ENCODE measurements at places on chromosomes 7 and 10.

DNA sequence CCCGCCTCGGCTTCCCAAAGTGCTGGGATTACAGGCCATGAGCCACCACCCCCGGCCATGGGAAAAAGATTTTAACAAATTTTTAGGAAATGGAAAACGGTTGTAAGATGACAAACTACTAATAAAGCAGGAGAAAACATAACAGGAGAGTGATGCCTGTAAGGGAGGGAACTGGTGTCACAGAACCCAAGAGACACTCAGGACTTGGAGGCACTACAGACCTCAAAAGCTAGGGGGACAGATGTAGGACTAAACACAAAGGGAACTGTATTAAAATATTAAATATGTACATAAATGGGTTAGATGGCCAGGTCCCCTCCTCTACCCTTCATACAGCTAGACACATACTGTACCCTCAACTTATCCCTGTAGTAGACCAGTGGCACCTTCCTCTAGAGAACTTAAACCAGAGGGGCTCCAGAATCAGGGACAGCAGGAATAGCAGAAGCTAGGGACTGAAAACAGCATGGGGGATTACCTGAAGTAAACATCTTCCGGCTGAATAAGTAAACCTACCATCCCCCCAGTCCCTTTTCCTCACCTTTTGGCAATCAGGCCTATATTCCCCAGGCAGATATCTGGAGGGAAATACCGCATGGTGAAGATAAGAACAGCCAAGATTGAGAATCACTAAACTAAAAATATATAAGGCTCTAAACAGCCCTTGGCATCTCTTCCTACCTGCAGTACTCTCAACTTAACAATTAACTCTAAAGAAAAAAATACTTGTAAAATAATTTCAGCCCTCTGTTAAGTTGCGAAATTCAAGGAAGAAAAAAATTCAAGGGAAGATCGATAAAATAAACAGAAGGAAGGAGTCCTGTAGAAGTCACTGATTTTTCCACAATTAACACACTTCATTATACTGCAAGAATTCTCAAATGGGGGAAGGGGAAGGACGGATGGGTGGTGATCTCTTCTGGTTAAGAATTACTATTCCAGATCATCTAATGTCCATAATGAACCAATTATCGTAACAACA, 15.5 kb downstream of the TM9SF3 start:
- no peak for DNase-seq

DNA sequence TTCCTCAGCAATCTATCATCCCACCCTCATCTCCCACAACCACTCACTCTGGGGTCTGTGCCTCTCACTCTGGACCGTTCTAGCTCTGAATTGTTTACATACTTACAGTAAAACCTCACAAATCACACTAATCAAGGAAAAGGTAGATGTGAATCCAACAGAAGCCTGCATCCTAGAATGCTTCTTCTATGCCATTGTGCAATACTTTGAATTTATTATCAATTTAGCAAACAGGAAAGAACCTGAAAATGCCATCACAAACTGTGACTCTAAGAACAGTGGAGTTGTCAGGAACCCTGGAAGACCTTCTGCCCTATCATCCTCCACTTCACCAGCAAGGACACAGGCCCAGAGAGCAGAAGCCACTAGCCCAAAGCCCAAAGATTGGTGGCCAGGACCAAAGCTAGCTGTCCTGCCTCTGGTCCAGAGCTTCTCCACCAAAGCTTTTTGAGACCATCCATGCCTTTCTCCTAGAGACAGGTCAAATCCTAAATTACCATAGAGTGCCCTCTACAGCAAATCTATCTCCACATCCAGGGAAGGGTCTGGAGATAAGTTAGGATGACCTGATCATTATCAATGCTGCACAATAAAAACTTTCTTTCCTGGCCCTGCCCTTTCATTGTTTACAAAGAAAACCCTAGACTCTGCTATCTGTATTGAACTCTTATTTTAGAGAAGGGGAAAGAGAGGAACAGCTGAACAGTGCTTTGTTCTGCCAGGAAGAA, 2.4 kb downstream of the SORBS1 start:
- no peak for DNase-seq

DNA sequence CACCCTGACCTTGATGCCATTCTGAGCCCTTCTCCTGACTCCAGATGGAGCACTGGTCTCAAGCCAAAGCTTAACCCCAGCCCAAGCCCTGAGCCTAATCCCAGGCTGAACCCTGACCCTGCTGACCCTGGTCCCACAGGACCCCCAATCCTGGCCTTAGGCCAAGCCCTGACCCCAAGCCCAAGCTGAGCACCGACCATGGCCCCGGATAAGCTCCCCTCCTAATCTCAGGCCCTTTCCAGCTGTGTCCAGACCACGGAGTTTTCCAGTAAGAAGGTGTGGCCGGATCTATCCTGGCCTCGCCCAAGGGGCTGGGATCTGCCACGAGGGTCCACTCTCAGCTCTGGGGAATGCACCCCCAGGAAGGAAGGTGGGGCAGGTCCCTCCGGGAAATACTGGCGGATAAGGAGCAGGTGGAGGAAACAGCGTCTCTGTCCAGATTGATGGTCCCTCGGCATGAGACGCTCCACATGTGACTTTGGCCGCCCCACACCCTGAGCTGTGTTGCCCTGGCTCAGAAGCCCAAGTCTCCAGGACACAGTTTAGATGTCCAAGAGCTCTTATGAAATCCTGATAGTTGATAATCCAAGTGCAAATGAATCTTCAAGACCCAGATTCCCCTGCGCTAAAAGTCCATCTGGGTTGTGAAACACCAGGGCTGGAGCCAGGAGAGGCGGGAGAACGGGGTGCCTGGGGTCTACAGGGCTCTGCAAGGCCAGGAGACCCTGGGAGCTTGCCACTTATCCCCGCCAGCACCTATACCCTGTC, 10.4 kb downstream of the ELN start:
- no peak for DNase-seq

- no peak for DNase-seq
Observed at GRCh38 chr10:73897693-73898092, 13.2 kb upstream of the PLAU start.

DNA sequence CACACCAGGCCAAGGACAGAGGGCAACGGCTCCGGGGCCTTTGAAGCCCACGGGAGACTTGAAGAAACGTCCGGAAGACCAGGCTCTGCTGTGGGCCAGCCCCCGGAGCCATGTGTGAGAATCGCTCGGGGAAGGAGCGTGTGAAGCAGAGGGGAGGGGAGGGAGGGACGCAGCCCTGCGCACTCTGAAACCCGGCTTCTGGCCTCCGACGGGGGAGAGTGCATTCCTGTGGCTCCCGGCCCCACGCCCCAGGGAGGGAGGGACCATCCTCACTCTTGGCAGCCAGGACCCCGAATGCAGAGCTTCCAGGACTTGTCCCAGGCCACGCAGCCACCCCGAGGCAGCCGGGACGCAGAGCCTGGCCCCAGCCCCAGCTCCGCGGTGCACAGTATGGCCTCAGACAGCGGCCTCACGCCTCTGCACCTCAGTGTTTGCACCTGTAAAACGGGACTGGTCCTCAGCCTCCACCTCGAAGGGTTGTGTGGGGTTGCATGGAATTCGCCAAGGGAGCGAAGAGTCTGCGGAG, 67.4 kb downstream of the PDGFA start:
- no peak for DNase-seq

GRCh38 chr7:79337717-79338116, 115.8 kb downstream of the MAGI2 start:
- no peak for DNase-seq

- DNase-seq = no peak
Observed at GRCh38 chr7:28564755-28565374, 152.5 kb downstream of the CREB5 start.

- DNase-seq = no peak
Observed at GRCh38 chr10:38159004-38159403, 64.9 kb downstream of the ZNF37A start.

- no peak for DNase-seq
Observed at GRCh38 chr7:120278773-120279172, 5.8 kb downstream of the KCND2 start.

GRCh38 chr10:100631192-100631591, 95.4 kb downstream of the HIF1AN start:
- no peak for DNase-seq

DNA sequence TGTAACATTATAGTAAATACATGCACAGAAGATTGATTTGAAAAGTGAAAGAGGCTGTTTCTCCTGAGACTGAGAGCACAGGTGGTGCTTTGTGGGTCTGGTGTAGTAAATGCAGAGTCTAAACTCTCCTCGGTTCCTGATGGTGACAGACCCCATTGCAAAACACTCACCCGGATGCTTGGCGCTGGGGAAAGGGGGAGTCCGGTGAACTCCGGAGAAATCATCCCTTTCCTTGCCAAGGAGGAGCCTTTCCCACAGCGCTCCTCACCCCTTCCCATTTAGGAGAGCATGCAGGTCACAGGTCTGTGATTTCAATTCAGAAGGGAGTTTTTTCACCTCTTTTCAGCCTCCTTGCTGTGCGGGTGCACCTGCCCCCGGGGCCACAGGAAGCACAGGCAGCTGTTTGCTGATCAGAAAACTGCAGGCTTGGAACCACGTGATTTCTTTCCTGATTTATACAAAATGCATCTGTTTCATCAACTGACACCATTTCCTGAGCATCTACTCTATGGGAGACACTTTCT, 75.6 kb upstream of the LYZL2 start:
- no peak for DNase-seq

DNA sequence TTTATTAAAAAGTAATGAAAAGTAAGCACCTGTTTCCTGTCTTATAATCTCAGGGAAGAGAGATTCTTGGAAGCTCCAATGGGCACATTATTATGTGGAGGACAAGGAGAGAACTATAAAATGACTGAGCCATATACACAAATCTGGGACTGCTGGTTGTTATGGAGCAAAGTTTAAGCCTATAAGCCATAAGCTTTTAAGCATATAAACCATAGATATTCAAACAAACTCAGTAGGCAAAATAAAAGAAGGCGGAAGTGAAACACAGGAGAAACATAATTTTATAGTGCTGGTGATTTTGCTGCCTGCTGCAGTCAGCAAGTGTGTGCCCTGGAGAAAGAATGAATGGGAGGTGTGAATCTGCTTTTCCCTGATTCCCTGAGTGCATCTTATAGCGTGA, 274.4 kb downstream of the KIF20B start:
- DNase-seq = no peak

DNA sequence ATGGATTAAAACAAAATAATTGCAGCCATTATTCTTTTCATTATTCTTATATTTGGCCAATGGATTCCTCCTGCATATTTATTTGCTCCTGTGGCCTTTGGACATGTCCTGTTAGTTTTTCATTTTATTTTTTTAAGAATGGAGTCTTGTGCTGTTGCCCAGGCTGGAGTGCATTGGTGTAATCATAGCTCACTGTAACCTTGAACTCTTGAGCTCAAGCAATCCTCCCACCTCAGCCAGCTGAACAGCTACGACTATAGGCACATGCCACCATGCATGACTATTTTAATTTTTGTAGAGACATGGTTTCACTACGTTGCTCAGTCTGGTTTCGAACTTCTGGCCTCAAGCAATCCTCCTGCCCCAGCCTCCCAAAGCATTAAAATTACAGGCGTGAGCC, 42.7 kb upstream of the SRI start:
- no peak for DNase-seq

DNA sequence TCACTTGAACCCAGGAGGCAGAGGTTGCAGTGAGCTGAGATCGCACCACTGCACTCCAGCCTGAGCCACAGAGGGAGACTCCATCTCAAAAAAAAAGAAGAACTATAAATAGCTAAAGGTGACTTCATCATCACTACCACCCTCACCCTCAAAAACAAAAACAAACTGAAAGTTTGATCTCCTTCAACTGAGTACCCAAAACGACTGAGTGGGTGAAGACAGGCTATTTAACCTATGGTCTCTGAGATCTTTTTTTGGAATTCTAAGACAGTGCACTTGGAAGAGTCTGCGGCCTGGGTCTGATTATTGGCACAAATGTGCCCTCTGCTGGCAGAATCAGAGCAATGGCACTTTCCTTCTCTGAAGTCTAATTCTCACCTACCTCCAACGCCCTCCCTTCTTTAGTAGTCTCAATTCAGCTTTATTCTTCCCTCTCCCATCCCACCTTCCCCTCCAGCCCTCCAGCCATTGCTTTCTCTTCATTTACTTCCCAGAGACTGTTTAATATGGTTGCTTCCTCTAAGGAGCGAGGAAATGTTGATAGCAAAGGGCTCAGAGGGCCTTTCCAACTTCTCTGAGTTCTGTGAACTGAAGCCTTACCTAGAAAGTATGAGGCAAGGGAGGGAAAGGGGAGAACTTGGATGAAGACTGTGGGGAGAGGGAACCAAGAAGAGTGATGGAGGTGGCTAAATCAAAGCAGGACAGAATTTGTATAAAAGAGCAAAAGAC, 2.9 kb upstream of the MYOZ1 start:
- DNase-seq = peak; percentile 32

DNA sequence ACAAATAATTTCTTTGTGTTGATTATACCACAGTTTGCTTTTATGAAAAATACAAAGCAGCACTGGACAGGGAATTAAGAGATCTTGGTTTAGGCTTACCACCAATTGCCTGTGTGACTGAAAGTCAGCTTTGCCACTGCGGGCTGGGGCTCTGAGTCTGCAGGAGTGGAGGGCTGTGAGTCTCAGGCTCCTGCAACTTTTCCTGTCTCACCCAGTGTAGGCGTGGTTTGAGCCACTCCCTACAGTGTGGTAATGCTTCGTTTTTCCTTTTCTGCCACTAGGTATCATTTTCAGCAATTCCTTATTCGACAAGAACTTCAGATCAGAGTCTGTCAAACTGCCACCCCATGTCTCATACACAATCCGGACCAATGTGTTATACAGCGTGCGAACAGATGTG, 180.6 kb downstream of the ABCA13 start:
- no peak for DNase-seq

GRCh38 chr10:72334196-72334824, 20.4 kb downstream of the DNAJB12 start:
- DNase-seq = no peak

DNA sequence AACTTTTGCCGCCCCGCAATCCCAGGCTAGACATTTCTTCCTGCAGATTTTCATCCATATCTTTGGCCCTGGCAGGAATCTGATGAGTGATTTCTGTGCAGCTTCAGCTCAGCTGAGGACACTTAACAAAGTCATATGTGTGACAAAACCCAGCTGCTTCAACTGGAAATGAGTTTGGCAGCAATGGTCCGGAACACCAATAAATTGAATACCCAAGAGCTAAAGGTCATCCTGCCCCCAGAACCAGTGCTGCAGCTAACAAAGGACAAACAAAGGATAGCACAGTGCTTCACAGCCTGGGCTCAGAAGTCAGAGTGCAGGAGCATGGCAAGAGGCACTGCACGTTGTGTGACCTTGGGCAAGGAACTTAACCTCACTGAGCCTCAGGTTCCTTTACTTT, 40.0 kb upstream of the TRIL start:
- DNase-seq = no peak
